Tibial artery (tissue), 4 donors: ENCODE measurements at places on chromosomes 7 and 10.

DNA sequence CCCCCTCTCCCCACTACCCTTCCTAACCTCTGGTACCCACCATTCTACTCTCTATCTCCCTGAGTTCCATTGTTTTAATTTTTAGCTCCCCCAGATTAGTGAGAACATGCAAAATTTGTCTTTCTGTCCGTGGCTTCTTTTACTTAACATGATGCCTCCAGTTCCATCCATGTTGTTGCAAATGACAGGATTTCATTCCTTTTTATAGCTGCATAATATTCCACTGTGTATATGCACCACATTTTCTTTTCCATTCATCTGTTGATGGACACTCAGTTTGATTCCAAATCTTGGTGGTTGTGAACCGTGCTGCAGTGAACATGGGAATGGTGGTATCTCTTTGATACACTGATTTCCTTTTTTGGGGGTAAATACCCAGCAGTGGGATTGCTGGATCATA, 22.0 kb downstream of the DENND10 start:
- no peak for DNase-seq

GRCh38 chr7:26151953-26152781, at the start of gene NFE2L3:
NFE2L3 (plus strand) TSS chr7:26152198; CDS start chr7:26152499, 301 bp downstream.
- peak; percentile 75 for DNase-seq

GRCh38 chr7:4361774-4362173, 320.3 kb upstream of the FOXK1 start:
- no peak for DNase-seq

GRCh38 chr10:90712529-90712928, 145.3 kb downstream of the HTR7 start:
- DNase-seq: no peak
